ENCODE measurements at places on chromosomes 1 and 21.

GRCh38 chr1:174914991-174915390 lies 84.8 kb upstream of the CACYBP start:
- no peaks in the 10 kb centered on the region for H3K27me3 ChIP-seq
- H3K4me3 ChIP-seq, result no peak overlapping the region
- no peaks in the 10 kb centered on the region for H3K4me1 ChIP-seq

DNA sequence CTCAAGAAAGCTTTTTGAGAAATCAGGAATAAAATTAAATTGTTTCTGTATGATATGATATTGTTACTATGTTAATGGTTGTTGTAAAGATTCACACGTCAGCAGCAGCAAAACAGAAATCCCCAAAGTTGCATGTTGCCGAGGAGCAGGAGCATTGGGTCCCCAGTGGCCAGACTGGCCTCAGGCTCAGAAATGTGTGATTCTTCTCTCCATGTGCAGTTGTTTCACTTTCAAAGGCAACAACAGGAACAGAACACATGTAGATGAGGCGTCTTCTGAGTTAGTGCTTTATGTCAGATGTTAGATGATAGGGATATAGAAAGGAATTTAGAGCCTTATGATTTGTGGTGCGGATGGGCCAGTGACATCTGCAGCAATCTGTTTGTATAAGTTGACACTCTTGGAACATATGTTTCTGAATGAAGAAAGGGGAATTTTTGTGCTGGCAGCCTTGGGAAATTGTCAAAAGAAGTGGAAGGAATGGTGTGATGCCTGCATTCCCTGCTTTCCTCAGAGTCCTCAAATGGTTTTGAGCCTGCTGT lies 2.1 kb upstream of the TTLL7 start:
- H3K27ac ChIP-seq, result no peak overlapping the region
- no peaks in the 10 kb centered on the region for H3K36me3 ChIP-seq
- H3K4me3 ChIP-seq, result no peak overlapping the region
- H3K27me3 ChIP-seq, result no peaks in the 10 kb centered on the region
- DNase-seq, result peak; percentile 18

GRCh38 chr1:39132505-39133339 lies 71.8 kb upstream of the MACF1 start:
- H3K27me3 ChIP-seq, result no peaks in the 10 kb centered on the region
- no peaks in the 10 kb centered on the region for H3K36me3 ChIP-seq
- H3K4me1 ChIP-seq, result peaks cover 5% of the 10 kb centered on the region
- no peak overlapping the region for H3K4me3 ChIP-seq
- DNase-seq, result no peak
- H3K27ac ChIP-seq, result no peak overlapping the region

DNA sequence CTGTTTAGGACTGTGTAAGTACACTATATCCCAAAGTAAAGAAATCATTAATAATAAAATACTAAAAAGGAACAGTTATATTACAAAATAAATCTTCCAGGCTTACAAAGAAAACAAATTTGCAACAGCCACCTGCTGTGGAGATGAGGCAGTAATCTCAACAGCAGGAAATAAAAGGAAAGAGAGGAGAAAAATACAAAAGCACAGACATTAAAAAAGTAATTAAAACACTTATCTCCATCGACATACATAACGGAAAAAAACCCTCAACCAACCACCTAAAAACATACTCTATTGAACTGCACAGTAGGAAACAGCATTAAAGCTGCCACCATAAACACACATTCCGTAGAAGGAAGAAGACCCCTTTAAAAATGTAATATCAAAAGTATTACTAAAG lies 317.6 kb downstream of the DPYD start:
- H3K4me1 ChIP-seq, result no peaks in the 10 kb centered on the region
- H3K36me3 ChIP-seq, result no peaks in the 10 kb centered on the region
- H3K27ac ChIP-seq, result no peak overlapping the region
- DNase-seq, result no peak
- H3K27me3 ChIP-seq, result no peaks in the 10 kb centered on the region

DNA sequence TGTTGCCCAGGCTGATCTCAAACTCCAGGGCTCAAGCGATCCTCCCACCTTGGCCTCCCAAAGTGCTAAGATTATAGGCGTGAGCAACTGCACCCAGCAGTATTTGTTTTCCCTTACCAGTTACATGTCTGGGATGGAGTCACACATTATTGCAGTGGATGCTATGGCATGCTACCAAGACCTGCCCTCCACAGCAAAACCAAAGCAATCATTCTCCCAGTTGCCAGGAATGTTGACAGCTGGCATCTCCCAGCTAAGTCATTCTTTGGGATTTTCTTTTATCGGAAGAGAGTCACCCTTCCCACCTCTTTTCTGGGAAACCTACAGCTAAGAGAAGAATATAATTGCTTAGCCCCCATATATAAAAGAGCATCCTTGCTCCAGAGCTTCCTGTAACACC lies 49.4 kb upstream of the RGS7 start:
- no peaks in the 10 kb centered on the region for H3K36me3 ChIP-seq
- DNase-seq, result no peak
- H3K4me3 ChIP-seq, result no peak overlapping the region
- no peaks in the 10 kb centered on the region for H3K27me3 ChIP-seq
- no peaks in the 10 kb centered on the region for H3K4me1 ChIP-seq

GRCh38 chr1:25817840-25818501 lies 1.8 kb upstream of the MTFR1L start:
- H3K4me3 ChIP-seq, result no peak overlapping the region
- no peak for DNase-seq
- H3K27ac ChIP-seq, result no peak overlapping the region
- H3K36me3 ChIP-seq, result peaks cover 13% of the 10 kb centered on the region
- peaks cover 36% of the 10 kb centered on the region for H3K4me1 ChIP-seq

DNA sequence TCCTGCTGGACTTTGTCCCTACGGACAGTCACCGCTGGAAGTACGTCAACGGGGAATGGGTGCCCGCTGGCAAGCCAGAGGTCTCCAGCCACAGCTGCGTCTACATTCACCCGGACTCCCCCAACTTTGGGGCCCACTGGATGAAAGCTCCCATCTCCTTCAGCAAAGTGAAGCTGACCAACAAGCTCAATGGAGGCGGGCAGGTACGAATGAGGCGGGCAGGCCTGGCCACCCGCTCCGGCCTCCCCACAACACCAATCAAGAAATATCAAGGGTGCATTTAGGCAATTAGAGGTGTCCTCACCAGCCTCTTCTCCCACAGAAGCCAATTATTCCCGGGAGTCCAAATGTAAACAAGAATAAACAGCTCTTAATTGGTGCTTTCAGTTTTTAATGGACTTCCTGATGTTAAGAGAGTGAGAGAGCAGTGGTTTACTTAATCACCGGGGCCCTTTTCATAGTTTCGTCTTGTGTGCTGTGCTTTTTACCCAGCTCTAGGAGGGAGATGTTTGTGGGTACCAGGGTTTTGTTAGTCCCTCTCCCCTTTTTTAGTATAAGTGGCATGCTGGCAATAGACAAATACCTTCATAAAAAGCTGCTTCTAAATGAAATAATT lies 10.7 kb downstream of the TBX19 start:
- no peak overlapping the region for H3K4me3 ChIP-seq
- no peak for DNase-seq
- H3K36me3 ChIP-seq, result no peaks in the 10 kb centered on the region
- H3K27me3 ChIP-seq, result no peaks in the 10 kb centered on the region
- H3K27ac ChIP-seq, result no peak overlapping the region

DNA sequence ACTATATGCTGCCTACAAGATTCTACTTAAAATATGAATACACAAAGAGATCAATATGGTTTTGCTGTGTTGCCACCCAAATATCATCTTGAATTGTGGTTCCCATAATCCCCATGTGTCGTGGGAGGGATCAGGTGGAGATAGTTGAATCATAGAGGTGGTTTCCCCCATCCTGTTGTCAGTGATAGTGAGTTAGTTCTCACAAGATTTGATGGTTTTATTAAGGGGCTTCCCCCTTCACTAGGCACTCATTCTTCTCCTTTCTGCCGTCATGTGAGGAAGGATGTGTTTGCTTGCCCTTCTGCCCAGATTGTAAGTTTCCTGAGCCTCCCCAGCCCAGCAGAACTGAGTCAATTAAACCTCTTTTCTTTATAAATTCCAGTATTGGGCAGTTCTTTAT lies 654.4 kb upstream of the NR5A2 start:
- DNase-seq, result no peak
- no peaks in the 10 kb centered on the region for H3K36me3 ChIP-seq
- no peaks in the 10 kb centered on the region for H3K27me3 ChIP-seq
- no peaks in the 10 kb centered on the region for H3K4me1 ChIP-seq

DNA sequence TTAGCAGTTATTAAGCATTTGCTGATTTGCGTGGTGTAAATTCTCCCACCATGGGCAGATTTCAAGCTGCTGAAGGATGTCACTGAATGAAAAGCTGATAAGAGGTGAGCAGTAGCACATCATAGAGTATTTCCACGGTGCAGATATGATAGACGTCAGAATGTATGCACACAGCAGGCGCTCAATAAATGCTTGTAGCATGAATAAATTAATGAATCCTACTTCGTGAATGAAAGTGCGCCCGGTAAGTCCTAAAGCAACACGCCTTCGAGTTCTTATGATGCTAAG lies 510 bp upstream of the UBIAD1 start:
- no peaks in the 10 kb centered on the region for H3K27me3 ChIP-seq
- DNase-seq, result no peak
- peaks cover 8% of the 10 kb centered on the region for H3K36me3 ChIP-seq
- H3K4me3 ChIP-seq, result peak overlapping the region; percentile 79
- H3K27ac ChIP-seq, result no peak overlapping the region

GRCh38 chr1:118973032-118973431 lies 15.1 kb downstream of the TBX15 start:
- peaks cover 13% of the 10 kb centered on the region for H3K27me3 ChIP-seq
- no peak overlapping the region for H3K4me3 ChIP-seq
- no peaks in the 10 kb centered on the region for H3K36me3 ChIP-seq
- H3K4me1 ChIP-seq, result no peaks in the 10 kb centered on the region
- no peak overlapping the region for H3K27ac ChIP-seq

- no peak overlapping the region for H3K4me3 ChIP-seq
- H3K27ac ChIP-seq, result no peak overlapping the region
- DNase-seq, result peak; percentile 2
- H3K27me3 ChIP-seq, result no peaks in the 10 kb centered on the region
- H3K36me3 ChIP-seq, result no peaks in the 10 kb centered on the region
- no peaks in the 10 kb centered on the region for H3K4me1 ChIP-seq
Measured at GRCh38 chr1:98078596-98078995, 157.8 kb upstream of the DPYD start.

- no peak for DNase-seq
- no peak overlapping the region for H3K27ac ChIP-seq
- H3K36me3 ChIP-seq, result peaks cover 55% of the 10 kb centered on the region
Measured at GRCh38 chr21:46304955-46305354, 18.7 kb downstream of the C21orf58 start.

- peaks cover 35% of the 10 kb centered on the region for H3K36me3 ChIP-seq
- DNase-seq, result no peak
- H3K4me1 ChIP-seq, result peaks cover 24% of the 10 kb centered on the region
- H3K27ac ChIP-seq, result no peak overlapping the region
- no peak overlapping the region for H3K4me3 ChIP-seq
- no peaks in the 10 kb centered on the region for H3K27me3 ChIP-seq
Measured at GRCh38 chr1:243499711-243500110, 243.9 kb downstream of the SDCCAG8 start.

GRCh38 chr1:45032837-45033236 lies 20.8 kb downstream of the UROD start:
- DNase-seq, result no peak
- H3K27ac ChIP-seq, result no peak overlapping the region
- H3K4me3 ChIP-seq, result no peak overlapping the region

- no peaks in the 10 kb centered on the region for H3K36me3 ChIP-seq
- no peak overlapping the region for H3K27ac ChIP-seq
- no peaks in the 10 kb centered on the region for H3K4me1 ChIP-seq
- DNase-seq, result no peak
- no peak overlapping the region for H3K4me3 ChIP-seq
- no peaks in the 10 kb centered on the region for H3K27me3 ChIP-seq
Measured at GRCh38 chr1:68107771-68108170, 57.3 kb upstream of the DIRAS3 start.

DNA sequence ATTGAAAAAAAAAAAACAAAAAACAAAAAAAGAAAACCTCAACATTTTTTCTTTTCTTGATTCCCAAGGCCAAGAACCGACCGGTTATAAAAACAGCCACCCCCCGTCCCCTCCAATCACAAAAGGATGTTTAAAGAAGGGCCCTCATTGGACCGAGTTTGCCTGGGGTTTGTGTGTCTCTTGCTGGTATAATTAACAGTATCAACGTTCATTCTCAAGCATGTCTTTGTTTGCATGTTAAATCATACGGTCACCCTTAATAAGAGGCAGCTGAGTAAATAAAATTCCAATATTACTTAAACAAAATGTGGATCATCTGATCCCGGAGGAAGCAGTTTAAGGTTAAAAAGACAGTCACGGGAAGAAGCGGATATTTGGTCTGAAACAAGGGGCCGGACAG lies 201.1 kb downstream of the PRDM2 start:
- H3K4me1 ChIP-seq, result no peaks in the 10 kb centered on the region
- H3K36me3 ChIP-seq, result no peaks in the 10 kb centered on the region
- no peak overlapping the region for H3K27ac ChIP-seq
- DNase-seq, result no peak
- H3K27me3 ChIP-seq, result peaks cover 34% of the 10 kb centered on the region

DNA sequence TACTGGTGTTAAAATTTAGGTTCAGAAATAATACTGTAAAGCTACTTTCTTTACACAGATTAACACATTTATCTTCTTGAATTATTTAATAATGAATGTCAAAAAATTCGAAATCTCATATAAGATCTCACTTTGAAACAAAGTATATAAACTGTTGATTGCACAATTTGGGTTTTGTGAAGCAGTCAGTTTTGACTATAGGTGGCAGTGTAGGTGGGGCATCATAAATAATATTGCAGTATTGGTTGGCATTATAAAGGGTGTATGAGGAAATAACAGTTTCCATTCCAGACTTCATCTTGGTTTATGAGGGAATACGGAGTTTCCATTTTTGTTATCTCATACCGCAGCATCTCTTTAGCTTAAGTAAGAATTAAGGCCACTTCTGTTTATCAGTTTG lies 49.9 kb downstream of the SUCO start:
- DNase-seq, result peak; percentile 10
- peaks cover 18% of the 10 kb centered on the region for H3K36me3 ChIP-seq
- H3K27ac ChIP-seq, result no peak overlapping the region
- H3K27me3 ChIP-seq, result no peaks in the 10 kb centered on the region

DNA sequence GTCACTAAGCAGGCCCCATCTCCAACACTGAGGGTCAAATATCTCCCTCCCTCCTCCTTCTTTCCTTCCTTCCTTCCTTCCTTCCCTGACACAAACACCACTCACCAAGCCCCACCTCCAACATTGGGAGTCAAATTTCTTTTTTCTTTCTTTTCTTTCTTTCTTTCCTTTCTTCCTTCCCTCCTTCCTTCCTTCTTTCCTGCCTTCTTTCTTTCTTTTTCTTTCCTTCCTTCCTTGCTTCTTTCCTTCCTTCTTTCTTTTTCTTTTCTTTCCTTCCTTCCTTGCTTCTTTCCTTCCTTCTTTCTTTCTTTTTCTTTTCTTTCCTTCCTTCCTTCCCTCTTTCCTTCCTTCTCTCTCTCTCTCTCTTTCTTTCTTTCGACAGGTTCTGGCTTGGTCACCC lies 79.2 kb upstream of the ETS2 start:
- DNase-seq, result no peak
- no peaks in the 10 kb centered on the region for H3K36me3 ChIP-seq
- no peak overlapping the region for H3K4me3 ChIP-seq
